HFFc6 (cell line): ENCODE measurements at places on chromosomes 7 and 10. TPM values are rescaled to one million over a fixed set of nuclear protein-coding genes. Genes with fewer than 3 reads are reported as not detected.

NKX2-3 gene
- total RNA-seq: not detected in 3 replicates

CC2D2B gene
- not detected in 3 replicates for total RNA-seq

DNA sequence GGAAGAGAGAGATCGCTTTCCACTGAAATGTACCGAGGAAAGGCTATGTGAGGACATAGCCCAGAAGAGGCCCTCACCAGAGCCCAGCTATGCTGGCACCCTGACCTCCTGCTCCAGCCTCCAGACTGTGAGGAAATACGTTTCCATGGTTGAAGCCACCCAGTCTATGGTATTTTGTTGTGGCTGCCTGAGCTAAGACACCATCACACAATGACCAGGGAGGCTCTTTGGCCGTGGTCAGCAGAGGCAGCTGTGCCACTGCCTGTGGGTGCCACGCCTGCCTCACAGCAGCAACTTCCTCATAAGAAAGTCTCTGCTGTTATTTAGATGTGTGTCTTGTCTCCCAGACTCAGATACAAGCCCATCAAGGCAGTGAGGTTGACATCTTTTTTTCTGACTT is 182.7 kb upstream of the PLXNA4 start:
- H3K4me1 ChIP-seq: peaks cover 9% of the 10 kb centered on the region
- H3K36me3 ChIP-seq: no peaks in the 10 kb centered on the region
- peaks cover 30% of the 10 kb centered on the region for H3K27me3 ChIP-seq

DNA sequence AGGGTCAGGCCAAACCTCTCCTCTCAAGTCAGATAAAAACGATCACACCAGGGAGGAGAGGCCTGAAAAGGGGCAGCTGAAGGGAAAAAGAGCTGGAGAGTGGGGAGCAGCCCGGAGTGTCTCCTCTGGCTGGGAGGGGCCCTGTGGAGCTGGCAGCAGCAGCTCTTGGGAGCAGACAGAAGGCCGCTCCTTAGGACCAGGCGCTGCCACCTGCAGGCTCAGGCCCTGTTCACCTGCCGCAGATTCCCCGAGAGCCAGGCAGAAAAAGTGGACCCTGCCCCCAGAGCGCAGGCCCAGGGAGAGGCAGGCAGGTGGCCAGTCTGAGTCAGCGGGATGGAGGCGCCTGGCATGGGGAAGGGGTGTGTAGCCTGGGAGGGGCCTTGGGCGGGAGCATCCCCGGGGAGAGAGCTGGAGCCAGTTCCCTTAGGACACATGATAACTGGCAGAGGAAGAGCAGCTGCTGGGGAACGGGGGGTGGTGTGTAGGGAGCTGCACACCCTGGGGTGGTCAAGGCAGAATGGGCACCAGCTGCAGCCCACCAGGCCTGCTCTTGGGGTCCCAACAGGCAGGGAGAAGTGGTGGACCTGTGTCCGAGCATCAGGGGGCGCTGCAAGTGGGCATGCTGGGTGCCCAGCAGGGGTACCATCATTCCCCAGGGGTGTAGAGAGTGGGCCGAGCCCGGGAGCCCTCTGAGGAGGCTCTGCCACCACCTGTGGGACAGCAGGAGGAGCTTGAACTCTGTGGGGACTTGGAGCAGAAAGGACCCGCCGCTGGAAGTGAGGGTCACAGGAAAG is 177.2 kb upstream of the RHEB start:
- no peaks in the 10 kb centered on the region; the same call in 1 of the 2 replicates for H3K27me3 ChIP-seq
- H3K4me3 ChIP-seq: no peak overlapping the region
- no peaks in the 10 kb centered on the region for H3K36me3 ChIP-seq

BLNK gene
- total RNA-seq: not detected in 3 replicates

- peaks cover 4% of the 10 kb centered on the region; the same call in 1 of the 2 replicates for H3K36me3 ChIP-seq
- H3K4me3 ChIP-seq: no peak overlapping the region
- H3K4me1 ChIP-seq: no peaks in the 10 kb centered on the region
These were observed 10.1 kb downstream of the FOXL3 start for GRCh38 chr7:300048-300447.

GRCh38 chr10:68239596-68240150 is 7.8 kb upstream of the ATOH7 start:
- no peaks in the 10 kb centered on the region for H3K36me3 ChIP-seq
- no peak for DNase-seq
- H3K27me3 ChIP-seq: peaks cover 19% of the 10 kb centered on the region
- peaks cover 9% of the 10 kb centered on the region for H3K4me1 ChIP-seq
- no peak overlapping the region for H3K4me3 ChIP-seq

GRCh38 chr7:81533426-81533825 is 236.4 kb downstream of the HGF start:
- no peak overlapping the region for H3K27ac ChIP-seq
- H3K4me1 ChIP-seq: peaks cover 26% of the 10 kb centered on the region
- H3K27me3 ChIP-seq: no peaks in the 10 kb centered on the region
